Fibroblast of skin of left biceps (primary cell): ENCODE measurements at places on chromosomes 2 and 18.
A peak's percentile ranks its signal among the peaks of the same experiment; 100 is the strongest.

GRCh38 chr2:114192362-114192761 lies 250.1 kb upstream of the DPP10 start:
- no peak for DNase-seq

DNA sequence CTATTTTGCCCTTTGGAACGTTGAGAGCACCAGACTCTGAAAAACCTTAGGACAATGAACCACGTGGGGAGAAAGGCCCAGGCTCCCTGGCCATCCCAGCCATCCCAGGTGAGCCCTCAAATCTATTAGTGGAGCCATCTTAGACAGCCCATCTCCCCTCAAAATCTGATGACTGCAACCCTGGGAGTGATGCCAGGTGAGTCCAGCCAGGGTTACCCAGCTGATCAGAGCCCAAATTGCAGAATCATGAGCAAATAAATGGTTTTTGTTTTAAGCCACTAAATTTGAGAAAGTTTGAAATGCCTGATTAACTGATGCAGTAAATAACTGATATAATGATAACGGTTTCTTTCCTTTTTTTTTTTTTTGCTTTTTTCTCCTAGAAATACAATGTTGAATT lies 242.4 kb downstream of the GCA start:
- no peak for DNase-seq

DNA sequence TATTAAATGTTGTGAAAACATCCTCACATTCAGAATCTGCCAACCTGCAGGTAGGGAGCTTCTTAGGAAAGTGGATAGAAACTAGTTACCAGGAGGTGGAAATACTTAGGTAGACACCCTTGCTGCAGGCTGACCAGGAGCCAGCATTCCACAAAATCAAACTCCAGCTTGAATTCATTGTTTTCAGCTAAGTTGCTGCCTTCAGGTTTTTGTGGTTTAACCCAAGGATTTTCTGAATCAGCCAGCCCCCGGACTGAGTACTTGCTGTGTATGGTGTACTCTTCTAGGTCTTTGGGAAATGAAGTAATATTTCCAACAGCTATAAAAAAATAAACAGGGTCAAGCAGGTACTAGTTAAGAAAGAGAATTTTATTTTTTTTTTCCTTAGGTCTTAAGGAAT lies 192.1 kb upstream of the CHST9 start:
- peak; percentile 4 for DNase-seq

GRCh38 chr18:47501946-47502345 lies 250.5 kb upstream of the SKOR2 start:
- no peak for DNase-seq

- DNase-seq, result no peak
Observed at GRCh38 chr2:206480161-206480560, 36.8 kb downstream of the ADAM23 start.

GRCh38 chr2:55839182-55839819 lies 84.3 kb downstream of the EFEMP1 start:
- no peak for DNase-seq

GRCh38 chr2:214379227-214379626 lies 31.6 kb upstream of the VWC2L start:
- no peak for DNase-seq

DNA sequence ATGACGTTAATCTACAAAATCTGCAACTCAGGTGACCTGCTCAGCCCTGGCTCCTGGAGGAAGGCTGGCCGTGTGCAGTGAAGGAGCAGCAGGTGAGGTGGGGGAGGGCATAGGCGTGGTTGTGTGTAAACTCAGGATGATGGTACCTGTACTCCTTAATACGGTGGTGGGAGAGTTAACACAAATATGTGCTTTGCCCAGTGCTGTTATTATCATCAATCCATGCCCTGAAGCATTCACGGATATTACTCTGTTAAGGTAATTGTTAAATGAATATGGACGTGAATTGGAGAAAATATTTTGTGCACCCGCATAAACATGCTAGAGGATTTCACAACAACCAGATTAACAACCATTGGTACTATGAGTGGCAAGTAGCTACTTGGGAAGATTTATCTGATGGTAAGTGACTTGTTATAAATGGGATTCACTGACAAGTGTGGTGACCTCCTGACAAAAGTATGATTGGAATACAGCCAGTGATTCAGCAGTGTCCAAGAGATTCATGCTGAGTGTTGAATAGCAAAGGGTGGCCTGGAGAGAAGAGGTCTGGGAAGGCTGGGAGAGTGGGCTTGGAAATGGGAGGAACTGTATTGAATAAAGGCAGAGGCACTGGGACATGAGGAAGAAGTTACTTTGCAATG lies 194.1 kb downstream of the TPGS2 start:
- no peak for DNase-seq

DNA sequence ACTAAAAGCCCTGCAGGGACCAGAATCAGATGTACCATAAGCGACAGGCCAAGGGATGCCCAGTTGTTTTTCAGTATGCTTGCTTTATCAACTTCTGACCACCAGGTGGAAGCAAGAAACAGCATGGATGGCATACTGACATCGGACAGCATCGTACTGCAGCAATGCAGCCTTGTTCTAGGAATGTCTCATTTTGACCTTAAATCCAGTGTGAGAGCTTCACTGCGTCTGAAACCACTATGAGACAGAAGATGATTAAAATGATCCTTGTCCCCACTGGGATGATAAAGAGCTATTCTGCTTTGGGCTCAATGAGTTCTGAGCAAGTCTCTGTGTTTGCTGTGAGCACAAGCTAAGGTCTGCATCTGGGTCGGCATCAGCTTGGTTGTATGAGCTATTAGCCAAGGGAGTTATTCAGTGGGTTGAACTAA lies 54.3 kb downstream of the CDK15 start:
- DNase-seq, result peak; percentile 57

GRCh38 chr2:203682688-203683130 lies 23.7 kb upstream of the CD28 start:
- no peak for DNase-seq

DNA sequence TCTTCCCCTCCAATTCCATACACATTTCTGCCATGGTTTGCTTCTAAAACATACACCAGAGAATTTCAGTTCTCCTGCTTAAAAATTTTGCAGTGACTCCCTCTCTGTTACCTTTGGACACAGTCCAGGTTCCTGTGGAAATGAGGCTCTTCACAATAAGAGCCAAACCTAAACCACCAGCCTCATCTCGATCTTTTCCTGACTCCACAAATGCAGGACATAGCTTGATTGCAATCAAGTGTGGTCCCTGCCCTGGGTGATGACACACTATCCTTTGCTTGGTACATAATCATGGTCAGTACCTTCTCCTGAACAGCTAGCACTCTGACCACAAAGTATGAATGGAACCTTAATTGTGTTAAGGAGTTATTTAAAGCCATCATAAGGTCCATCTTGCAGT lies 134.9 kb upstream of the CHAC2 start:
- DNase-seq, result peak; percentile 43

DNA sequence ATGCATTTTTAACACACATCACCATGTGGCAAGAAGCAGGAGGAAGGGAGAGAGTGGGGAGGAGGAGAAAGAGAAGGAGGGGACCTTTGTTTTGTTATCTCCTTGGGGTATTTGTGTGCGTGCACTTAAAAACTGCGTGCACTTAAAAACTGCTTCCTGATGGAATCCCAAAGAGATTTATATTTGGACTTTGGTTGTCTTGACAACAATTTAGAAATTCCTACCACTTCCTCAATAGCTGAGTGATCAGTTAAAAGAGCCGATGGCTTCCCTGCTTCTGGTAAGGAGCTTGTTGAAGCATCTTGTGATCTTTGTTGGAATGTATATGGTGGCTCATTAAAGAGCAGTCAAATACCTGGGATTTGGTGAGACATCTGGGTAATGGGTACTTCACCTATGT lies 4.5 kb downstream of the RAB31 start:
- DNase-seq, result no peak

DNA sequence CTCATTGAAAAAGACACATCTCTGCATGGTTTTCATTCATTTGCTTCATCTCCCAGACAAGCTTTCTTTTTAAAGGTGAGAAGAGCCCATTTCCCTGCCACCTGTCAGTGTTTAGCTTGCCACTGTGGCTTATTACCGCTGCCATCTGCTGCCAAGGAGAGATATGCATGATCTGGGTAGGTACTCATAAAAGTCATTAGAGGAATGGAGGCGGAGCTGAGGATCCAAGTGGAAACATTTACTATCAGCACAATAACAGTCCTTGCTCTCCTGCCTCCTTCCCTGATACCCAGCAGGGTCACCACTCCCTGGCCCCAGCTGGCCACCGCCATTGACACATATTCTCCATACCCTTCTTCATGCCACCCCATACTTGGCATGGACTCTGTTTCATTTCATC lies 390.4 kb downstream of the TSN start:
- no peak for DNase-seq

DNA sequence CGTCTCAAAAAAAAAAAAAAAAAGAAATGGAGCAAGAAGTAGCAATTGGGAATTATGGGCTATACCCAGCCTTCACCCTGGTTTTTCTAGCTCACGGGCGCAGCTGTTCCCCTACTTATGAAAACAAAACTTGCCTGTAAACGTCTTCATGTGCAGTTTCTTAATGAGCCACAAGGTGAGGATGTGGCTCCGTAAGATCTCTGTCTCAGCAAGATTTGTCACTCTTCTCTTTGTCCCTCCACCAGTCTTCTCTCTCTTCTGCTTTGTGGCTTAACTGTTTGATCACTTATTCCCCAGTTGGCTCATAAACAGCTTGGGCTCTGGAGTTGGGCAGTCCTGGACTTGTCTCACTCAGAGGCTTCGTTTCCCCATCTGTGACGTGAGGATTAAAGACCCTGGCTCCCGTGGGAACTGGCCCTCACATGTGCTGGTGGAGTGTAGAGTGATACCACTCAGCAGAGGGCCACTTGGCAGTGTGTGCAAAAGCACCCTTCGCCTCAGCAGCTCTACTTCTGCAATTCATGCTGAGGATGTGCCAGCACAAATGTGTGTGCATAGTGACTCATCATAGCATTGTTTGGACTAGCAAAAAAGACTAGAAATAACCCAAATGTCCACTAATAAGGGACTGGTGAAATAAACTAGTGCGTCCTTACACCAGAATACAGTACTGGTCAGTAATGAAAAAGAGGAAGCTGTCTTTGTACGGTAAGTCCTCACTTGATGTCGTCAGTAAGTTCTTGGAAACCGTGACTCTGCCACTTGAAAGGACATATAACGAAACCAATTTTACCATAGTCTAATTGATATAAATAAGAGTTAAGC lies 8.7 kb downstream of the CEP68 start:
- peak; percentile 40 for DNase-seq

GRCh38 chr2:160006475-160006874 lies 55.9 kb downstream of the PLA2R1 start:
- no peak for DNase-seq

DNA sequence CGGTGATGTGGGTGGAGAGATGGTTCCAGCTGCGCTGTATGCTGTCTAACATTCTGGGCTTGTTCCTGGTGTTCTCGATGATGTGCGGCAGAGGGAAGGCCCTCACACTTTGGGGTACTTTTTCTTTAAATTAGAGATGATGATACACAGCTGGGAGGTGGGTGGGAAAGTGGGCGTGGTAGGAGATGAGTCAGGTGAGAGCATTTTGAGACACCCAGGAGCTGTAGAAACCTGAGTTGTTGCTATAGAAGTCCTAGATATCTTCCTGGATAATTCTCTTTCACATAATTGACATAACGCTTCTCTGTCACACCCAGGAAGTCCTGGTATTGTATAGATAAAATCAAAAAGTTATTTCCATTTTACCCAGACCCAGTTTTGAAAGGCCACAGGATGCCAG lies 103.8 kb upstream of the ALKAL2 start:
- DNase-seq, result no peak

DNA sequence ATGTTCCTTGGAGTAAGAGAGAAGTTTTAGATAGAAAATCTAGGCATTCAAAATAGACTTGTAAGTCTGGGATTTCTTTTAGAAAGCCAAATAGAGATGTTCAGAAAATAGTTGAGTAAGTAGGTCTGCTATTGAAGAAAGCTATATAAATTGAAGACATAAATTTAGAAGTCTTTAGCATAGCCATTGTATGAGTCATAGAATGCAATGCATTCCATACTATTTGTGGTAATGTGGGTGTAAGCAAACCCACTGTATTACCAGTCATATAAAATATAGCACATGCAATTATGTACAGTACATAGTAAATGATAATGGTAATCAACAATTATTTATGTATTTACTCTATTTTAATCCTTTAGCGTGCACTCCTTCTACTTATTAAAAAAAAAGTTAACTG lies 14.1 kb downstream of the MC4R start:
- DNase-seq, result peak; percentile 66
